ENCODE measurements at places on chromosomes 5 and 9. TPM values are rescaled to one million over a fixed set of nuclear protein-coding genes. Genes with fewer than 3 reads are reported as not detected.

DNA sequence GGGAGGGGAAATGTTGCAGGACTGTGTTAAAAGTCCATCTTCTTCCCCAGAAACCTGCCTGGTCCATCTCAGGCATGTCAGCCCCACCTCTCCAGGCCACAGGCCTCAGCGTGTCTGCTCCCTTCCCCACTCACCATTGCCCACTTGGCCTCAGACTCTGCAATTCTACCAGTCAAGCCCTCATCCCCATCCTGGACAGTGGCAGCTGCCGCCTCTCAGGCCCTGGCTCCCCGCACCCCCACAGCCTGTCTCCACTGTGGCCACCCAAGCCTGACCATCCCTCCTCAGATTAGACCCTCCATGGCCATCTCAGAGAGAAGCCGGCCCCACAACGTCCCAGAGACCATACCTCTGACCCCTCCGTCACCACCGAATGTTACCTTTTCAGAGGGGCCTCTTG is 89.9 kb downstream of the BARX1 start:
- no peak for DNase-seq

- DNase-seq: no peak
Observed at GRCh38 chr9:82829818-82830217, 233.1 kb downstream of the RASEF start.

SLC34A3 gene
- not detected for total RNA-seq

IL3 gene
- not detected for total RNA-seq

HRCT1 gene
- not detected for total RNA-seq

Data from H1 (cell line).